ENCODE measurements at places on chromosomes 4 and X. TPM values are rescaled to one million over a fixed set of nuclear protein-coding genes. Genes with fewer than 3 reads are reported as not detected.

The MAGED4 gene
- 5.7 TPM for total RNA-seq

DNA sequence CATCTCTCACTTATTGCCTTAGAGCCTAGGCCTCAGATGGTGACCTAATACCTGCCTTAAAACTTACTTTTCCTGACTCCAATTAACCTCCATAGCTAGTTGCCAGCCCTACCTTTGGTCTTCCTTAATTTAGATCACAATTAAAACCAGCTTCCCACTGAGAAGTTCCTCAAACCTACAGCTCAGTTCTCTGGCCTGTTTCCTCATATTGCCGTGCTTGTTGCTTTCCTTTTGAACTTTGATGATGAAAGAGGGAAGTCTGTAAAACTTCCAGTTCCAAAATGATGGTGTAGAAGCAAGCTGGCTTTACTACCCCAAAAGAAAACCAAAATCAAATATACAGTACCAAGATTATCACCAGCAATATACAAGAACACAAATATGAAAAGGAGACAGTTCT lies 28.9 kb upstream of the CAMK2D start:
- H3K4me1 ChIP-seq = no peaks in the 10 kb centered on the region
- no peak for DNase-seq
- no peak overlapping the region for H3K27ac ChIP-seq
- H3K27me3 ChIP-seq = no peaks in the 10 kb centered on the region
- no peaks in the 10 kb centered on the region for H3K36me3 ChIP-seq
- no peak overlapping the region for H3K4me3 ChIP-seq

GRCh38 chr4:166012129-166013030 lies 139.3 kb downstream of the TLL1 start:
- no peaks in the 10 kb centered on the region for H3K36me3 ChIP-seq
- H3K4me3 ChIP-seq = no peak overlapping the region
- H3K27ac ChIP-seq = no peak overlapping the region
- no peaks in the 10 kb centered on the region for H3K4me1 ChIP-seq

DNA sequence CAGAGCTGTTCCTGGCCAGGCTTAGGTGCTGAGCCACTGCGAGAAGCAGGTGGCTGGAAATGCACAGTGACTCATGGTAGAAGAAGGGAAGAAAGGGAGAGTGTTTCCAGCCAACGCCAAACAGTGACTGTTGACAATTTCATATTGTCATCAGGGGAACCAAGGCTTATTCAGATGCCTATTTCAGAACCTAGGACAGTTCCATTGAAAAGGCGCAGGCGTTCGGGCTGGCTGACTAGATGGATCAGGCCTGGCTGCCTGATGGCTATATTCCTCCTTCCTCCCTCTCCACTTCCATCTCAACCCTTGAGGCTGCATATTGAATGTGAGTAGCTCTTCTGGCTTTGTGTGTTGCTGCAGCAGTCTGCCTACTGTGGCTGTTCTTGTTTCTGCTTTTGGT lies 73.0 kb upstream of the FRMPD4 start:
- H3K36me3 ChIP-seq = no peaks in the 10 kb centered on the region
- no peak overlapping the region for H3K4me3 ChIP-seq
- DNase-seq = peak; percentile 16
- H3K27ac ChIP-seq = no peak overlapping the region
- H3K27me3 ChIP-seq = no peaks in the 10 kb centered on the region
- peaks cover 7% of the 10 kb centered on the region for H3K4me1 ChIP-seq

- H3K27me3 ChIP-seq = no peaks in the 10 kb centered on the region
- H3K36me3 ChIP-seq = no peaks in the 10 kb centered on the region
- no peaks in the 10 kb centered on the region for H3K4me1 ChIP-seq
- no peak overlapping the region for H3K27ac ChIP-seq
- no peak overlapping the region for H3K4me3 ChIP-seq
Measured at GRCh38 chr4:160265836-160266235, 1163.0 kb downstream of the RAPGEF2 start.

DNA sequence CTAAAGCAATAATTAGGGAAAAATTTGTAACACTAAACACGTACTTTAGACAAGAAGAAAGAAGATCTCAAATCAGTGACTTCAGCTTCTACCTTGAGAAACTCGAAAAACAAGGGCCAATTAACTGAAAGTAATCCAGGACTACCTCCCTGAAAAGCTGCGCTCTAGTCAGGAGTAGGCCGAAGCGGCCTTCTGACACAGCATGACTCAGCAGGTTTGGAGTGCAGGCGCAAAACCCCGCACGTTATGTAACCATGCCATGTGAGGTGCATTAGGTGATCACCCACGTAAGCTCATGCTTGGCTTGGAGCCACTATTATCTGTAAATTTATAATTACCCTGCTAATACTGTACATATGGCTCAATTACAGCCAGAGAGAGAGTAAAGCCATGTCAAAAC lies 52.8 kb upstream of the CCDC149 start:
- no peak for DNase-seq
- no peaks in the 10 kb centered on the region for H3K36me3 ChIP-seq
- H3K27me3 ChIP-seq = no peaks in the 10 kb centered on the region

The TFDP3 gene
- not detected for total RNA-seq

The GPRIN3 gene
- 7.6 TPM for total RNA-seq

DNA sequence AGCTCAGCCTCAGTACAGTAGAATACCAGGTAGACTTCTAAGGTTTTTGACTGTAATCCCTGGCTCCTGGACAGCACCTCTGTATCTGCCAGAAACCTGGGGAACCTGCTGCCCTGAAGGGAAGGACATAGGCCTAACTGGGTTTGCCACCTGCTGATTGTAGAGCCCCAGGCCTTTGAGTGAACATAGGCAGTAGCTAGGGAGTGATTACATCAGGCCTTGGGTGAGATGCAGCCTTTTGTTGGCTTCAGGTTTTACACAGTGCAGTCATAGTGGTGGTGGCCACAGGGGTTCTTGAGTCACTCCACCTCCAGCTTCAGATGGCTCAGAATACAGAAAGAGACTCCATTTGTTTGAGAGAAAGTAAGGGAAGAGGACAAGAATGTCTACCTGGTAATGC lies 19.3 kb downstream of the IQCM start:
- peaks cover 12% of the 10 kb centered on the region for H3K4me1 ChIP-seq
- H3K36me3 ChIP-seq = peaks cover 5% of the 10 kb centered on the region
- H3K4me3 ChIP-seq = no peak overlapping the region
- no peak for DNase-seq

- no peaks in the 10 kb centered on the region for H3K27me3 ChIP-seq
- no peaks in the 10 kb centered on the region for H3K4me1 ChIP-seq
- no peak overlapping the region for H3K4me3 ChIP-seq
- H3K36me3 ChIP-seq = no peaks in the 10 kb centered on the region
- H3K27ac ChIP-seq = no peak overlapping the region
Measured at GRCh38 chrX:24005028-24005427, 22.0 kb downstream of the KLHL15 start.

- H3K27me3 ChIP-seq = no peaks in the 10 kb centered on the region
- no peak overlapping the region for H3K27ac ChIP-seq
- no peaks in the 10 kb centered on the region for H3K4me1 ChIP-seq
- H3K36me3 ChIP-seq = no peaks in the 10 kb centered on the region
- no peak overlapping the region for H3K4me3 ChIP-seq
Measured at GRCh38 chr4:169335331-169335730, 64.6 kb upstream of the SH3RF1 start.

- H3K36me3 ChIP-seq = no peaks in the 10 kb centered on the region
- no peak for DNase-seq
- H3K4me3 ChIP-seq = no peak overlapping the region
- H3K27ac ChIP-seq = no peak overlapping the region
- H3K4me1 ChIP-seq = no peaks in the 10 kb centered on the region
Measured at GRCh38 chr4:1462768-1463075, 56.5 kb upstream of the NKX1-1 start.

The GAGE12F gene
- total RNA-seq = not detected

- H3K4me3 ChIP-seq = no peak overlapping the region
- no peak overlapping the region for H3K27ac ChIP-seq
- no peaks in the 10 kb centered on the region for H3K27me3 ChIP-seq
- DNase-seq = no peak
- H3K4me1 ChIP-seq = peaks cover 9% of the 10 kb centered on the region
Measured at GRCh38 chrX:133850399-133850798, 135.0 kb downstream of the GPC3 start.

The ZCCHC4 gene
- total RNA-seq = 10.1 TPM

GRCh38 chr4:136918772-136919171 lies 613.5 kb downstream of the PCDH18 start:
- no peaks in the 10 kb centered on the region for H3K27me3 ChIP-seq
- no peaks in the 10 kb centered on the region for H3K36me3 ChIP-seq
- no peak overlapping the region for H3K27ac ChIP-seq
- H3K4me1 ChIP-seq = no peaks in the 10 kb centered on the region
- H3K4me3 ChIP-seq = no peak overlapping the region

The UGT2B15 gene
- 0.98 TPM for total RNA-seq

The MUC7 gene
- not detected for total RNA-seq

GRCh38 chr4:1793496-1793840 lies 375 bp downstream of the FGFR3 start:
- DNase-seq = peak; percentile 22
- peak overlapping the region; percentile 46 for H3K4me3 ChIP-seq
- peaks cover 8% of the 10 kb centered on the region for H3K4me1 ChIP-seq
- H3K36me3 ChIP-seq = peaks cover 10% of the 10 kb centered on the region
